ENCODE measurements at places on chromosomes 11 and 22. TPM values are rescaled to one million over a fixed set of nuclear protein-coding genes. Genes with fewer than 3 reads are reported as not detected.

Gene CALCB
- polyA plus RNA-seq = not detected

Gene CSF2RB
- 2.5 TPM for polyA plus RNA-seq

- DNase-seq = no peak
- no peaks in the 10 kb centered on the region for H3K27me3 ChIP-seq
- no peak overlapping the region for H3K27ac ChIP-seq
- H3K4me1 ChIP-seq = no peaks in the 10 kb centered on the region
Measured at GRCh38 chr22:37293172-37293571, 10.9 kb downstream of the CYTH4 start.

DNA sequence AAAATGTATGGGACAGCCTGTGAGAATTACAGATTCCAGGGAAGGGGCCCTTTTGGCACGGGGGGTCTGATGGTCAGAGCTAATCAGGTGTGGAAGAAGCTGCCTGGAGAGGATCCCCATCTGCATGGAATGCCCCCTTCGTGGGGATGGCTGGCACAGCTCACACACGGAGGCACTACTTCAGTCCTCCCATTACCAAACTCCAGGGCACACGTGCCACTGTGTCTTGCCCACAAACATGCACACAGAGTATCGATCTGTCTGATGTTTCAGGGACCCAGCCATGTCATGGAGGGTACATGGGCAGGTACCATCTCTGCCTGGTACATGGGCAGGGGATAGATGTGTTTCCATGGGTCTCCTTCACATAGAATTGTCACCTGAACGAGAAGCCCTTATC is 14.7 kb downstream of the KCNQ1OT1 start:
- no peak overlapping the region for H3K27ac ChIP-seq
- no peaks in the 10 kb centered on the region for H3K27me3 ChIP-seq
- peaks cover 74% of the 10 kb centered on the region for H3K36me3 ChIP-seq
- no peak overlapping the region for H3K4me3 ChIP-seq
- no peak for DNase-seq

DNA sequence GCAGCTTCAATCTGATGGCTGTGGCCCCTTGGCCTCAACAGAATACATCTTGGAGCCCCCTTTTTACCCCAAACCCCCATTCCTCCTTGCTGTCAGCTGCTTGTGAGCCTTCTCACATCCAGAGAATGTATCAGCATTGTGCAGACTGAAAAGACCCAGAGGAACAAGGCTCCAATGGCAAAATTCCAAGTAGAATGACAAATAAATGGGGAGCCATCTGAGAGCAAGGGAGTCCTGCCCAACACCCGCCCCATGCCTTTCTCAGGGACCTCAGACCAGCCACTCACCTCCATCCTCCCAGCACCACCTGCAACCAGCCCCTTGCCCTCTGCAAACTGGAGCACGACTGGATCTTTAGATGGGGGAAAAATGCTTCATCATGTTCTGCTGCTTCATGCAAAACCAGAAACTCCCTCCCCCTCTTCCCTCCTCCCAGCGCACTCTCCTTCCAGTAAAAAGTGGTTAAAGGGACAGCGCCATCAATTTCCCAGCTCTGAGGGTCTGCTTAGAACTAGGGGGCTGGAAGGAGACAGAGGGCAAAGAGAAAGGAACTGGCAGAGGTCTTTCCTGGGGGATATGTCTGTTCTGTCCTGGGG is 2.2 kb upstream of the NEFH start:
- no peaks in the 10 kb centered on the region for H3K36me3 ChIP-seq
- H3K4me1 ChIP-seq = no peaks in the 10 kb centered on the region
- DNase-seq = no peak
- H3K4me3 ChIP-seq = no peak overlapping the region
- H3K27me3 ChIP-seq = peaks cover 25% of the 10 kb centered on the region

DNA sequence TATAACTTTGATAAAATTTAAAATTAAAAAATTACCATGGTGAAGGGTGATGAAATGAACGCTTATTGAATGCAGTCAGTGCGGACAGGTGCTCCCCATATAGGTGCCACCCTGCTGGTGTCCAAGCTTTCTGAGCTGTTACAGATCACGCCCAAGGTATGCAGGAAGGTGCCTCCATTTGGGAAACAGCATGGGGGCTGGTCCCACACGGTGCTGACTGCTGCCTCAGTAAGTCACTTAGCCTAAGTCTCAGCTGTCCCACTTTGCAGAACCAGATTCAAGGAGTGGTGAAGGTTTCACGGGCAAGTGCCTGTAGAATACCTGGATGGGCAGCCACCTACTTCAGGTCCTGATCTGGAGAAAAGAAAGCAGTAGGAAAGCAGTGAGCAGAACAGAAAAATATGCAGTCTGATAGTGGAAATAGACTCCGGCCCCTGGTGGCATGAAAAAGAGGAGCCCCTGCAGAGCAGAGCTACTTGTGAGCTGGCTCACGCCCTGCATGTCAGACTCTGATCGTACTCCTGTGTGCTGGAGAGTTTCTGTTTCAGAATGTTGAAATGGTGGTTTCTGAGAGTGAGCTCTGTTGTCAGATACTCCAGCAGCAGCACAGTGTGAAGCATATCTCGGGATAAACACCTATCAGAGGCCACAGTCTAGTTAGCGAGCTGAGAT is 33.2 kb downstream of the ADORA2A start:
- H3K27ac ChIP-seq = no peak overlapping the region
- no peaks in the 10 kb centered on the region for H3K36me3 ChIP-seq
- peak; percentile 72 for DNase-seq
- no peak overlapping the region for H3K4me3 ChIP-seq

Measured in small intestine (tissue), 16 donors.